ENCODE measurements at places on chromosomes 3 and 15. TPM values are rescaled to one million over a fixed set of nuclear protein-coding genes. Genes with fewer than 3 reads are reported as not detected.

DNA sequence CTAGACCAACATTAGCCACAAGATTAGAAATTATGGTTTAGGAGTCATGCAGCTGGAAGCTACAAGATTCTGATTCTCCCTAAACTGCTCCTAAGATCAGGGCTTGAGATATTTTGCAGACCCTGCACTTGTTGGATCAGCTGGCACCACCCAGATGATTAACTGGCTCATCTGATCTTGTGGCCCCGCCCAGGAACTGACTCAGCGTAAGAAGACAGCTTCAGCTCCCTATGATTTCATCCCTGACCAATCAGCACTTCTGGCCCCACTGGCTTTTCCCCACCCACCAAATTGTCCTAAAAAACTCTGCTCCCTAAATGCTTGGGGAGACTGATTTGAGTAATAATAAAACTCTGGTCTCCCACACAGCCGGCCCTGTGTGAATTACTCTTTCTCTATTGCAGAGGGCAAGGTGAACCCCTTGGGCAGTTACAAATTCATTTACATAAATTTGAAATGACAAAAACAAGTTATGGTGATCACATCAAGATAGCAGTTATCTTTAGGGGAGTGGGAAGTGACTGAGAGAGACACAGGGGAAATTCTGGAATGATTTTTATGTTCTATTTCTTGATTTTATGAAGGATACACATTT is 76.5 kb downstream of the CD200R1L start:
- DNase-seq = no peak

The RPL39L gene
- polyA plus RNA-seq = 23.3 TPM

DNA sequence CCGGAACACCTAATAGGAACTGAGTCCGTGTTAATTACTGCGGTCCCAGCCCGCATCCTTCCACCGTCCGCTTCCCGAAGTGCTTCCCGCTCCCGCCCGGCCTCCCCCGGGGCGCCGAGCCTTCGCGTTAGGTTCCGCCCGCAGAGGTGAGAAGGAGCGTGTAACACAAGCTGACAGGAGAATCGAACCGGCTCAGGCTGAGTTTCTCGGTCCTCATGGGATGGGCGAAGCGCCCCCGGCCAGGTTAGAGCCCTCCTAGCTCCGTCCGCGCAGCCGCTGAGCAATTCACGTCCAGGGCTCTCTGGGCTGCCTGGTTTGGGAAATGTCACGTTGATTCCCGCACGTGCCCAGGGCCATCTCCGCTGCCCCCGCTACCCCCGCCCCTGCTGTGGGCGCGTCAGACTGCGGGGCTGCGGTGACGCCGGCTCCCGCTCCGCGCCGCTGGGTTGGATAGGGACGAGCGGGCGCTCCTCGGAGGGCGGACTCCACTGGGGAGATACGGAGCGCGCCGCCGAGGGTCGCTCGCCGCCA is 954 bp downstream of the CLDN11 start:
- DNase-seq = no peak

The TRIM71 gene
- polyA plus RNA-seq = not detected

GRCh38 chr3:10781981-10782380 is 34.0 kb upstream of the SLC6A11 start:
- DNase-seq = no peak

DNA sequence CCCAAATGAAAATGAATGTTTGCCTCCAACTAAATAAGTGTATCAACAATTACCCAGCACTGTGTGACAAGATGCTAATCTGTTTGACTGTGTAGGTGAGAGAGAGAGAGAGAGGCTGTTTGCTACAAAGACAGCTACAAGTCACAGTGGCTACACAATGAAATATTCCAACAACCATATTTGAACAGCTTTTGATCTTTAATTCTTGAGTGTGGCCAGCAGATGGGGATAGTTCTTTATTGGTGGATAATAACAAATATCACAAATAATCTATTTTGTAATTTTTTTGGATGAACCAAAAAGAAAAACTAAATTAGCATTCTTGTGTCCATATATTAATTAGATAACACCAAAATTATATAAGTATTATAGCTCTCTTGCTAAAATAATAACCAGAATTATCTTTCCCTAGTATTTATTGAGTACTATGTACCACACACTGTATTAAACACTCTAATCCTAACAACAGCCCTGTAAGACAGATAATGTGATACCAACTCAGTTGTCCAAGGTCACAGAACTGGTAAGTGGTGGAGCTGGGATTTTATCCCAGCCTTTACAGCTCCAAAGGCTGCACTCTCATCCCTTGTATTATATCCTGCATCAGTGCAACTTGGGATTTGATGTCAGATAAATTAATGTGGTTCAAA is 61.9 kb upstream of the C3orf80 start:
- DNase-seq = no peak

The NEK11 gene
- 2.6 TPM for polyA plus RNA-seq

The GOLGA6L9 gene
- 0.72 TPM for polyA plus RNA-seq

DNA sequence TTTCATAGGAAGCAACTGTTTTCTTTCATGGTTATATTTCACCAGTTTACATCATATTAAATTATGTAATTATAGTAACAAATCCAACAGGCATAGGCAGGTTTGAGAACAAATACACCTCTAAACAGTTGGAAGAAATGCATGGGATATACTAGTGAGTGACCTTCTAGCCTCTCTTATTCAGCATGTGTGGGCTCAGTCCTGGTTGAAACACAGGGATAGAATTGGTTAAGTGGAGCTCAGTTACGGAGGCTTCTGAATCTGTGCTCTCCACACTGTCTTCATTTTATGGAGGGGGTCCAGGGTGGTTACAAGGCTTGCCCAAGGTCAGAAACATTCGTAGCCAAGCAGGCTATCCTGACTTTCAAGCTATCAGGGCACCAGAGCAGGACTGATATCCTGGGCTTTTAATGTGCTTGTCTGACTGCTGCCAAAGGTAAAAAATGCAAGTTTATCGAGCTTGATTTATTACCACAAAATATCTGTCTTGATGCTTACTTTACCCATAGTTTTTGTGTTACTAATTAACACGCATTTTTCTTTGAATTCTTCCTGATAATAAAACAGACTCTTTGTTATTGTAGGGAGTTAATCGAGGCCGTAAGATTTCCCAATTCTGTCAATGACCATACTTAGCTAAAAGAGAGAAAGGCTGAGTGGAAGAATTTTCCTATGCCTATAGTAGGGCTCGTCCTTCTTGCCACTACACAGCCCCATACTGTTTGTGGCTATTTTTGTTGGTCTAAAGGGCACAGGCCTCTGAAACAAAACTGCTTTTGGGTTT is 89.6 kb downstream of the FILIP1L start:
- no peak for DNase-seq

DNA sequence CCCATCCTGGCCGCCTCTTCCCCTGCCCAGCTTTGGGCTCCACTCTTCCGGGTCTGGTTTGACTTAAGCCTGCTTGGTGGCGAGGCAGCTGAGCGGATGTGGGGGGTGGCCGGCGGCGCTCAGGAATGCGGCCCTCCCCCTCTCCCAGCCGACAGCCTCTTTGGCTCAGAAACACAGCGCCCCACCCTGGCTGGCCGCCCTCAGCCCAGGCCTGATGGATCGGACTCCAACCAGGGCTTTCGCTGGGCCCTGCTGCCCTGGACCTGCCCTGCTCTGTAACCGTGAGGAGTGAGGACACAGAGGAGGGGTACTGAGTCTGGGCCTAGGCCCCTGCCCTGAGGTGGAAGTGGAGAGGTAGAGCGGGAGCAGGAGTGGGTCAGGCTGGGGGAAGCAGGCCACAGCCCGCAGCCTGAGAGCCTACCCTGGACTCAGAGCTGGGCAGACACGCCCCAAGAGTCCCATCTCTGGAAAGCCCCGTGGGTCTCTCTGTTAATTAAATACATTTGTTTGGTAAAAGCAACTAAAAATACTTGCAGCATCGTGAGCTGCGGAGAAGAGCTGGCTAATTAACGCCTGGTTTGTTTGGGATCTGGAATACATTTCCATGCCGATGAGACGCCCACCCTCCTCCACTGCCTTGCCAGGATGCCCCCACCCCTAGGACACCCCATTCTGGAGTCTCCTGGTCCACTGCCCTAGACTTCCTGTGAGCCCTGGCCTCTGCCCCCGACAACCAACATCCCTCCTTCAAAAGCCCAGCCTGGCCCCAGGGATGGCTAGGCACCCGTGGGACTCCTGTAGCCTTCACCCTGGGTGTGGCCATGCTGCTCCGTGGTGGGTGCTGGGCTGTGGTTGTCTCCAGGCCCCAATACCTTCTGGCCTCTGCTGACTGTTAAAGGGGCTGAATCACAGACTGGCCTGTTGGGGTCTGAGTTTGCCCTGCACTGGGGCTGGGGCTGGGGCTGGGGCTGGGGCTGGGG is 19.6 kb downstream of the PLXNA1 start:
- peak; percentile 68 for DNase-seq

The TM4SF18 gene
- 0.29 TPM for polyA plus RNA-seq

DNA sequence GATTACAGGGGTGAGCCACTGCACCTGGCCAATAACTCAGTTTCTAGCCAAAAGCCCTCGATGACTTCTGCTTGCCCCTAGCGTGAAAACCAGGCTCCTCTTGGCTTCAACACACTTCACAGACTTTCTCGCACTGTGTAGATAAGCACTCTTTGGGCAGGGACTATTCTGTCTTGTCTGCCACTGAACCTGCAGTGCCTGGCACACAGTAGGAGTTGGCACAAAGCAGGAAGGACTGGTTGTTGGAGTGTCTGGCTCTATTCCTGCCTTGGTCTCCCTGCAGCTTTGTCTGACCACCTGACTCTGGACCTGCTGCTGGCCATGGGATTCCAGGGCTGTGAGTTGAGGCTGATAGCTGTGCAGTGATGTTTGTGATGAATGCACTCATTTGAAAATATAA is 46.4 kb upstream of the RGMA start:
- DNase-seq = no peak

DNA sequence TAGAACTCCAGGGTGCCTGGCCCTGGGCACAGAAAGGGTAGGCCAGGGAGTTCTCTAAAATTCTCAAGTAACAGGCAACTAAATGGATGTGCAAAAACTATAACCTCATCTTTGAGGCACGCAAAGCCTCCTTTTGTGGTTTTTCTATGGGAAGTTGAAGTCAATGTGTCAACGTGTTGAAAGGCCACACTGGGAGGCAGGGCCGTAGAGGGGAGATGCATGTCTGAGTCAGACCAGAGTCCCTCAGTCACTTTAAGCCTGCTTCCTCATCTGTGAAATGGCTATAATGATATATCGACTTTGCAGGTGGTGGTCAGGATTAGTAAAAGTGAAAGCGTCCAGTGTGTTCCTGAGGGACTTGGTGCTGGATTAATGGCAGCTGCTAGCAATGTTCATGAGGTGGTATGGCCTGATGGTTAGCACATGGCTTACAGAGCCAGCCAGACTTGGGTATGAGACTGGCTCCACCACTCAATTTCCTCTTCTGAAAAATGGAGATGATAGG is 17.0 kb downstream of the TGM5 start:
- peak; percentile 35 for DNase-seq

DNA sequence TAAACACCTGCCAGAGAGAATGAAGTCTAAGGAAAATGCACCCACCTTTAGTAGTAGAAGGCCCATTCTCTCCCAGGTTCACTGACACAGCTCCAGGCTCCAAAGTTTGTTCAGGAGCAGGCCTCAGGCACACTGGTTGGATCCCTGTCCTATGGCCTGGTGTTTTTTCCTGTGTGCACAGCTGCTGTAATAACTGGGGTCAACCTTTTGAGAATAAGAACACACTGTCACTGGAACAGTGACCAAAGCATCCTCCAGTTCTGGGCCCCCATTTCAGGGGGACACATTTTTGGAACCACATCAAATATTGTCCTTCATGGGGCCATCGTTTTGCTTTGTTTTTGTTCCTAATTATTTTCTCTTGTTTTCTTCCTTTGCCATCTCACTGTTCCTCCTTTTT is 95.8 kb downstream of the ARNT2 start:
- no peak for DNase-seq

GRCh38 chr15:78329625-78330024 is 10.5 kb upstream of the CRABP1 start:
- DNase-seq = no peak

DNA sequence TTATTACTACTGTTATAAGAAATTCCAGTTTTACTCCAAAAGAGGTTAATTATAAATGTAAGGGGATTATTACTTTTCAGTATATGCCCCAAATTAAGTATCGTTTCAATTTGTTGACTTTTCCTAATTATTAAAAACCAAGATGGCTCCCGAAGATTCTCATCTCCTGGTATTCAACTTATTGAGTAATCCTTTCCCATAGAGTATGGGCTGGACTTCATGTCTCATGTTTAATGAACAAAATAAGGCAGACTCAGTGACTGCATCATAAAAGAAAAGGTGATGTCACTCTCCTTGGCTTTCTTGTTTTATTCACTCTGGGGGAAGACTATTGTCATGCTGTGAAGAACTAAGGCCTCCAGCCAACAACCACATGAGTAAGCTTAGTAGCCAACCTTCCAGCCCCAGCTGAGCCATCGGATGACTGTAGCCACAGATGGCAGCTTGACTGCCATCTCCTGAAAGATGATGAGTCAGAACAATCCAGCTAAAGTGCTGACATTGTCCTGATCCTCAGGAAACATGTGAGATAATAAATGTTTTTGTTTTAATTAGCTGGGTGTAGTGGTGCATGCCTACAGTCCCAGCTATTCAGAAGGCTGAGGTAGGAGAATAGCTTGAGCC is 17.3 kb downstream of the IGF2BP2 start:
- DNase-seq = no peak

All from BJ (cell line).